ENCODE measurements at places on chromosomes 2 and 18. TPM values are rescaled to one million over a fixed set of nuclear protein-coding genes. Genes with fewer than 3 reads are reported as not detected.

- DNase-seq: peak; percentile 82
These were observed 58.6 kb downstream of the KCNG2 start for GRCh38 chr18:79856119-79857007.

- no peak for DNase-seq
These were observed 158.1 kb downstream of the DOCK10 start for GRCh38 chr2:224884188-224884587.

DNA sequence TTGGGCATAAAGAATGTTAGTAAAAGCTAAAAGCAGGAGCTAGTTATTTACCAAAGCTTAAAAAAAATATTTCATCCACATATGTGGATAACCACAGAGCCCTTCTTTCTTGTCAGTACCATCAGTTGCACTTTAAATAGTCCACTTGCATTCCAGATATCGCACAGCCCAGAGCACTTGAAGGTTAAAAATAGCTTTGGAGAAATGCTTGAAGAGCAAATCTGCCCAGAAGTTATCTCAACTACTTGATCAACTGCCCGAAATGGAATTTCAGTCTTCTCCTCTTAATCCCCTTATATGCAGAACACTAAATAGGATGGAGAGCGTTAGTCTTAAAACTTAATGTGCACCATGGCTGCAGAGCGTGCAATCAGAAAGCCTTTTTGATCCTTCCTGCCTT, 148.3 kb downstream of the PLEKHA3 start:
- no peak for DNase-seq

BBS5 gene
- 6.2 TPM for total RNA-seq

KIF1A gene
- total RNA-seq: 41.1 TPM

DNA sequence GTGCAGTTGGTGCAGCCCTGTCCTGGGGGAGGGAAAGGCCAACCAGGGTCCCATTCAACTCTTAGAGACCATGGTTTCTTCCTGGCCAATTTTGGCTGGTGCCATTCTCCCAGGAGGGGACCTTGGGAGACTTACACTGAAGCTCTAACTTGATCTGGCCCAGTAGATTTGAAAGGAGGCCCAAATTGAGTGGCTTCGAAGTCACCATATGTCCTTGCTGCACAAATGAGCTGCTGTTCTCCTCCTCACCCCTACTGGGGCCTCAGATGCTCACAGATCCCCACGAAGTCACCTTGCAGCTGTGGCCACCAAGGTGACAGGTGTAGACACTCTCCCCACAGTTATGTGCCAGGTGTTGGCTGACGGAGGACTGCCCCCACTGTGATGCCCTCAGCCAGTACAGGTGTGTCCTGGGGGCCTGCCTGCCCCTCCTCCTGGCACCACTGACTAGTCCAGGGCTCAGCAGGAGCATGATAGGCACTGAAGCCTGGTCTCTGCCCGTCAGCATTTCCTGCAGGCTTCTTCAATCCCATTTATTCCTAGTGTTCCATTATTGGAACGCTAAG, 4.7 kb upstream of the C2orf72 start:
- no peak for DNase-seq

GRCh38 chr2:233135421-233135820, 75.3 kb downstream of the INPP5D start:
- DNase-seq: no peak

GRCh38 chr2:103289105-103289725, 527.4 kb downstream of the TMEM182 start:
- DNase-seq: peak; percentile 45

DNA sequence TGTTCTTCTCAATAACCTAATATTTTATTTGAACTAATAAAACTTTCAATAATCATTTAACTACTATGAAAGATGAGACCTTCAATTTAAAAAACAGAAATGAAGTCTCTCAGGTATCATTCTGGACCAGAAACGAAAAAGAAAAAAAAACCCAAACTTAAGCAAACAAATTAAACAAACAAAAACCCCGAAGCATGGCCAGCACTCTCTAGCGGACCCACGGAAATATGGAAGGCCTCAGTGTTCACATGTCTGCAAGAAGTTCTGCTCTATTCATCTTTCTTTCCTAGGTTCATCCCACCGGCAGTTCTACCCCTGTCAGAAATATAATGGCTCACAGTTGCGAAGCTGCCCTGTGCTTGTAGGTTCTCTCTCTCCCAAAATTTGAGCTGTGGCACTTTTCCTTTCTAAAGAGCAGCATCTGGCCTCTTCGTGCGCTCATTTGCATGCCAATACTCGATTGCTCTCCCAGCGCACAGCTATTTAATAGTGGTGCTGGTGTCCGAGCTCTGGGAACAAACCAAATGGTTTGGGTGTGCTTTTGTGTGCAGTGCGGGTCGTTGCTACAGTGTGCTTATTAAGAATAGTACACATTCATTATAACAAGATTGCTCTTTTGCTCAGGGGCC, 129.0 kb upstream of the ZEB2 start:
- peak; percentile 72 for DNase-seq

DNA sequence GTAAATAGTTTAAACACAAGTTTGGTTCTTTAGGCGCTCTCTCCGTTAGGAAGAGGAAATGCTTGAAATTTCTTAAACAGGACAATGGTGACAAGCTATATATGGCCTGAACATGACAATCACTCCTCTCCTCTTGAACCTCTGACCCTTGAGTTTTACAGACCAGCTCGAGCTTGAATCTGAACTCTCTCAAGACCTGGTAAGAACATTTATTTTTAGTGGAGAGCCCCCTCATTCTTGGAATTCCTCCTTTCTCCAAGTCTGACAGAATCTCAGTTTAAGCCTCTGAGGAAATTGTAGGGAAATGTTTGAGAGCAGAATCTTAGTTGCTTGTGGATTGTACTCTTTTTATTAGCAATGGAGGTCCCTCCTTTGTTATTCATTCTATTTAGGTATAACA, 1293.6 kb upstream of the ZEB2 start:
- no peak for DNase-seq

HSBP1L1 gene
- not detected for total RNA-seq

GRCh38 chr18:36335476-36336279, 38.2 kb downstream of the FHOD3 start:
- DNase-seq: no peak

DPYSL5 gene
- 93.5 TPM for total RNA-seq

BABAM2 gene
- total RNA-seq: 34.8 TPM

MOCOS gene
- 1.1 TPM for total RNA-seq

MAP3K19 gene
- total RNA-seq: not detected

GRCh38 chr18:35592298-35592697, 10.8 kb downstream of the GALNT1 start:
- no peak for DNase-seq

- peak; percentile 77 for DNase-seq
These were observed at the start of gene MTCL1 for GRCh38 chr18:8705238-8705960. Gene MTCL1 (plus strand): TSS chr18:8705556. CDS start chr18:8705661, 105 bp downstream.

ALLC gene
- not detected for total RNA-seq

DNA sequence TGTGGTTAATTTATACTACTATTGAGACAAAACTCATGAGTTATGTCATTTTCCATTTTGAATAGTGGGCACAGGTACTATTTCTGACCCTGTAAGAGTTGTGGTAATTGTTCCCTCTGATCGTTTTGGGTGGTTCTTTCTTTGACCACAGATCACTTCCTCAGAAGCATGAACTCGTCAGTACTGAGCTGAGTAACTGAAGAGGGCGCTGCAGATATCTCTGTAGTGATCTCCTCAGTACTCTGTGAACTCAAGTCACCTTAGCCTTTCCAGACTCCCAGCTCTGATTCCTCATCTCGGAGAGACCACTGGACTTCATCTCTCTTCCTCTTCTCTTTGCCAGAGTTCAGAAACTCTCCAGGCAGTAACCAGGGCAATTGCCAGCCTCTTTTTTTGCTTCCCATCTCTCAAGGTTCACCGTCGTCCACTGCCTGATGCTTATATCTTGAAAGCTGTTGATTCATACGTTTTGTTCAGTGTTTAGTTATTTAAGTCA, 9.4 kb upstream of the IL1RL1 start:
- DNase-seq: peak; percentile 80

DNA sequence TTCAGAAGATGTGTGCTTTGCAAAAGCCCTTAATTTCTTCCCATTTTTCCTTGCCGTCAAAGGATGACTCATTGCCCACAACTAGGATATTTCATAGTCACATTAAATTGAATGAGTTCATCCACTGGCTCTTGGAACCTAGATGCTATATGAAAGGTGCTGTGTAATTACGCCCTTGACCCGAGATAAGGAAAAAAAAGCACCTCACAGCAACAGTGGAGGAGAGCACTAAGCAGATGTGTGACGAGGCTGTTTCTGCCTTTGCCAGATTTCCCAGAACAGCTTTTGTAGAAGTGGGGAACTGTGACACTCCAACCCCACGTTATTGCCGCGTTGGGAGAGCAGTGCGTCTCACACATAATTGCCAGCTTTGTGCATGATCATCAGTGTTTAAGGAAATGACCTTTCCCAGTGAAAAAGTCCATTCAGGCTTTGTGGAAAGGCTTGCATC, 33.3 kb upstream of the TMEM87B start:
- no peak for DNase-seq

DNA sequence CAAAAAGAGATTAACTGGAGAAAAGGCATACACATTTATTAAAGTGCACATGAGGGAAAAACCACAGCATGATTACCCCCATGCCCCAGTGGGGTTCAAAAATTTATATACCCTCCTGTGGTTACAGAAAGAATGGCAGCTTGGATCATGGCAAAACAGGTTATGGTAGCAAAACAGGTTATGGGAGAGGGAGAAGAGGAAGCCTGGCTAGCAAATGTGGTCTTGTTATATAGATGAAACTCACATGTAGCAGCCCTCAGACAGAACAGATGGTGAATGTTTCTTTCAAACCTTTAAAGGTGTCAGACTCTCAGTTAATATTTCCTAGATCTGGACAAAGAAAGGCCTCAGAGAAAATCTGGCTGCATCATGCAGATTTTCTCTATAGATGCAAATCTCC, 178.2 kb upstream of the ZC3H15 start:
- no peak for DNase-seq

- no peak for DNase-seq
These were observed 38.7 kb downstream of the MYT1L start for GRCh38 chr2:2292381-2292780.

- no peak for DNase-seq
These were observed 115.3 kb downstream of the DOCK10 start for GRCh38 chr2:224927011-224927410.

- peak; percentile 72 for DNase-seq
These were observed 714 bp downstream of the ASXL3 start for GRCh38 chr18:33578518-33579348.

DNA sequence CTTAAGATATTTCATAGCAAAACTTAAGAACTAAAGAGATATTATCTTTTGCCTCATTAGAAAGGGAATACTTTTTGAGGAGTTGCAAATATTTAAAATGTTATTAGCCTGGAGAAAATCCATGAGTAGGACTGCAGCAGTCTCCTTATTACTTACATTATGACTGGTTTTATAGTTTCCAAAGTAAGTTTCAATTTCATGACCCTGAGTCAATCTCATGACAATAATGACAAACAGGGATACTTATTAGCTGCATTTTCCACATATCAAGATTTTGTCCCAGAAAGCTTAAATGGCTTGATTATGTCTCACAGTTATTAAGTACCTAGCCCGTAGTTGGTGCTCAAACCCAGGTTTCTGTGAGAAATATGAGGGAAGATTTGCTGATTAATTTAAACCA, 150.8 kb upstream of the ZEB2 start:
- DNase-seq: no peak

DNA sequence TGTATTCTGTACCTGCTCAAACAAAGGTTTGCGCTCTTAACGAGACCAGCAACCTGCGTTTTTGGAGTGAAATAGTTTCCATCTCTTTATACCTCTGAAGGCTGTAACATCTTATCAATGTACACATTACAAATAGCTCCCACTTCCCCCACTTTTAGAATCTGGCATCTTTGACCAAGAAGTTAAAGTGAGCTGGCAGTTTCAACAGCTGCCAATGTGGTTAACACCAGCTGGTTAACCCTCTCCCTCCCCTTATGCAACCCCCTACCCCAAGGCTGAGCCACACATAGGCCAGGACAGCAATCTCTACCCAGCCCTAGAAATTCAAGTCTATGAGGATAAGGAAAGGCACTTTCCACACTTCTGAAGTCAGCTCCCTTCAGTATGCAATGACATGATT, 2.2 kb upstream of the SERTAD2 start:
- DNase-seq: no peak

- peak; percentile 76 for DNase-seq
These were observed 166.4 kb downstream of the PDE11A start for GRCh38 chr2:177906041-177906718.

CCDC121 gene
- total RNA-seq: 5.1 TPM

GRCh38 chr2:65107530-65107929, 22.4 kb downstream of the RAB1A start:
- DNase-seq: no peak

DNA sequence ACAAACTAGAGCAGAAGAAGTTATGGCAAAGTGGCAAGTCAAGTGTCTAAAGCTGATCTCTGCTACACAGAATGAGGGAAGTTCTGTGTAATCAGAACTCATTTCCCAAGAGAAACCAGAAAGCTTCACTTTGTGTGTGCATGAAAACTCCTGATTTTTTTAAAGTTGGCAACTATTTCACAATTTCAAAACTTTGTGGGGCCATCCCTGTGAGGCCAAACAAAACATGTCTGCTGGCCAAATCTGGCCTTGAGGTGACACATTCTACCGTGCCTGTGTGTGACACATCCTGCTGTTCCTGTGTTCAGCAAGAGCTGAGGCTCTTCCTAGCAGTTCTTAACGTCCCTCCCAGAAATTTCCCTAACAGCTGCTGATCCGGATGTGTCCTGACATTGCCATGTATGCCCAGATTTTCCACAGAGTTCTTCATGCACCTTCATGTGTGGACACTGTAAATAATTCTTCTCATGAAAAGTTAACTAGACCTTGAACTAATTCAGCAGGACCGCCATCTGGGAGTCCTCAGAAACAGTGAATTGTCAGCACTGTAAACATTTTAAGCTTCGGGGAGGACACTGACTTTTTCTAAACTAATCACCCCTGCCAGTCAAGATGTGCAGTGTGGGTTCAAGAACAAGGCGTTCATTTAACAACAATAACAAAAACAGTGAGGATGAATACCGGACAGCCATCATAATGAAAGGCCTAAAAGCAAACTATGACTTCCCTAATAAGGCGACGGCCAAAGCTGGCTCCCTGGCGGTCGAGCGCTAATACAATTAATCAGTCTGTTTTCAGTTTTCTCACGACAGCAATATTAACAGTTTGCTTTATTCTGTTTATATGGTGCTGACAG, 99.0 kb downstream of the PLEKHM3 start:
- DNase-seq: no peak

PXDN gene
- total RNA-seq: 118 TPM

DNA sequence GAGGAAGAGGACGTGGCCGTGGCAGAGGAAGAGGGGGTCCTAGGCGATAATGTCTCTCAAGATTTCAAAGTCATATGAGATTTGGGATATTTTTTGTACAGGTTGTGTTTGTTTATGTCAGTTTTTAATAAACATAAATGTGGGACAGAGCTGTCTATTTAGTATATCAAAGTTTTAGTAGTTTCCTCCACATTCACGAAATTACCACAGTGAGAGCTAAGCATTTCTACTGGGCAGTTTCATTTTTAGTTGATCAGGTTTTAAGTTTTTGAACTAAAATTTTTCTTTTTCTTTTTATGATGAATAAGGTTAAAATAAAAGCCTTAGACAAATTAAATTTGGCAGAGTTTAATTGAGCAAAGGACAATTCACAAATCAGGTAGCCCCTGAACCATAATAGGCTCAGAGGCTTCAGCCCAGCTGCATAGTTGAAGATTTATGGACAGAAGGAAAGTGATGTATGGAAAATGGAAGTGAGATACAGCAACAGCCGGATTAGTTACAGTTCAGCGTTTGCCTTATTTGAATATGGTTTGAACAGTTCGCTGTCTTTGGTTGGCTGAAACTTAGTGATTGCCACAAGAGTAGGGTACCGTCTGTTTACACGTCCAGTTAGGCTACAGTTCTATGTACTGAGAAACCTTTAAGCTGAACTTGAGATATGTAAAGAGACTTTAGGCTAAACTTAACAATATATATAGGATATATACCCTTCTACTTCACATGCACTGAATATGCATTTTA, 17.1 kb downstream of the SNRPD1 start:
- no peak for DNase-seq

SALL3 gene
- 36.5 TPM for total RNA-seq
